SJSA1 (cell line): ENCODE measurements at places on chromosomes 2 and 18.
A peak's percentile ranks its signal among the peaks of the same experiment; 100 is the strongest.

DNA sequence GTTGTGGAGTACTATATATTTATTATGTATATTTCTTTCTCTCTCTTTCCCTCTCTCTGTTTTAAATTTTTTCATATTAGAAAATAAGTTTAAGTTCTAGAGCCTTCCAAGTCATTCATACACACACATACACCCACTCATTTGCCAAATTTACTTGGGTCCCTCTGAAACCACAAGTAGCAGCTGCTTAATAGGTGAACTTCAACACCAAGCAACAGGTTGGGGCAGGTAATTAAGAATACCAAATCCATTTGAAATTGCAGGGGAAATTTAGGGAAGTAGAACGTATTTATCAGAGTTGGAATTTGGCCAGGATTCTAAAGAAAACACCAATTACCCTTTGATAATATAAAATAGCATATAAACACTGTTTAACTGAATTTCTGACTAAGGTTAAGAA lies 75.0 kb upstream of the RBBP8 start:
- H3K4me3 ChIP-seq, result no peak overlapping the region
- no peaks in the 10 kb centered on the region for H3K4me1 ChIP-seq
- peaks cover 9% of the 10 kb centered on the region for H3K27me3 ChIP-seq
- H3K36me3 ChIP-seq, result no peaks in the 10 kb centered on the region
- no peak for DNase-seq

DNA sequence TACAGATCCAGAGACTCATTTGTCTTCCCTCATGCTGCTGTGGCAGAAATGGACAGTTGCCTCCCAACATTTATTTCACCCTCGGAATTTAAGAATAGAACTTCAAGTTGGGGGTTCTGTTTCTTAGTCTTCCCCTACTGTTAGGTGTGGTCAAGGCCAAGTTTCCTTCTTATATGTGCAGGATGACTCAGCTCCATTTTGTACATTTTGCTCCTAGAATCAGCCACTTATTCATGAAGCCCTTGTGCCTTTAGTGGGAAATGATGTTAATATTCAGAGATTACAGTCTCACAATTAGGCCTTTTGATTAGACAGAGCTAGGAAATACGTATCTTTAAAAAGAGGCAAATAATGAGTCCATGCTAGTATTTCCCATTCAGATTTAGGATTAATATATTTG lies 46.2 kb upstream of the ELOA2 start:
- DNase-seq, result no peak
- H3K27ac ChIP-seq, result no peak overlapping the region
- no peaks in the 10 kb centered on the region for H3K4me1 ChIP-seq
- H3K4me3 ChIP-seq, result no peak overlapping the region
- H3K36me3 ChIP-seq, result no peaks in the 10 kb centered on the region

- H3K27me3 ChIP-seq, result 0 out of 2 replicates have a peak, but pooled peaks cover 6% of the 10 kb centered on the region
- H3K27ac ChIP-seq, result no peak overlapping the region
- no peak for DNase-seq
- H3K4me1 ChIP-seq, result no peaks in the 10 kb centered on the region
- no peaks in the 10 kb centered on the region for H3K36me3 ChIP-seq
- H3K4me3 ChIP-seq, result no peak overlapping the region
These were observed 105.6 kb upstream of the CD302 start for GRCh38 chr2:159903443-159904126.

- peak overlapping the region; percentile 69 for H3K27ac ChIP-seq
- H3K36me3 ChIP-seq, result no peaks in the 10 kb centered on the region
- H3K4me3 ChIP-seq, result no peak overlapping the region
- peaks cover 54% of the 10 kb centered on the region for H3K4me1 ChIP-seq
- peak; percentile 76 for DNase-seq
These were observed 105.0 kb upstream of the SMAD7 start for GRCh38 chr18:49055754-49056172.

- no peak for DNase-seq
- no peak overlapping the region for H3K27ac ChIP-seq
- no peak overlapping the region for H3K4me3 ChIP-seq
- H3K36me3 ChIP-seq, result peaks cover 4% of the 10 kb centered on the region
- H3K27me3 ChIP-seq, result no peaks in the 10 kb centered on the region
These were observed 58.8 kb downstream of the MAP4K4 start for GRCh38 chr2:101756266-101756665.

DNA sequence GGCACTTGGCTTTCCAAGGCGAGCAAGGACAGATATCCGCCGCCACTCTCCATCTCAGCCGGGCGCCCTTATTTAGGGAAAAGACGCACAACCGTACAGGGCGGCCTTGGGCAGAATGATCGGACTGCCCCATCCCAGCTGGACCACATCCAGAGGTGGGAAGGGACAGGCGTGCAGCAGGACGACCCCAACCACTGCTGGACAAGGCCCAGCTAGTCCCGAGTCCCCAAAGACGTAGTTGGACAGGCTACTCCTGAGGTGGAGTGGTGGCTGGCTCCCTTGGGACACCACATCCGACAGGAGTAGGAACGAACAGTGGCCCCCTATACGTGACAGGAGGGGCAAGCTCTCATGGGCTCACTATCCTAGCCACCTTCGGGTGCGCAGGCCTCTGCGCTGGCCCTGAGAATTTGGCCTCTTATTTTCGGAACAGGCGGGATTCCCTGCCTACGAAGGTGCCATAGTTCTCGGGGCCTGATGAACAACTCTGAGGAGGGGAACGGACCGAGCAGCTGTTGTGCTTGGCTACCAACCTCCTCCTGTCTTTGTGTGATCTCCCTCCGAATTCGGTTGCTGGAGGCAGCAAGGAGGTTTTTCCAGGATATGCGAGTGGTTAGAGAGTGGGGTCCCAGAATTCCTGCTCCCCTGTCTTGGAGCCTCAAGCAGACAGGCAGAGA lies 2.3 kb downstream of the FEV start:
- no peak for DNase-seq
- peaks cover 7% of the 10 kb centered on the region for H3K4me1 ChIP-seq
- no peaks in the 10 kb centered on the region for H3K36me3 ChIP-seq
- peaks cover 72% of the 10 kb centered on the region for H3K27me3 ChIP-seq

DNA sequence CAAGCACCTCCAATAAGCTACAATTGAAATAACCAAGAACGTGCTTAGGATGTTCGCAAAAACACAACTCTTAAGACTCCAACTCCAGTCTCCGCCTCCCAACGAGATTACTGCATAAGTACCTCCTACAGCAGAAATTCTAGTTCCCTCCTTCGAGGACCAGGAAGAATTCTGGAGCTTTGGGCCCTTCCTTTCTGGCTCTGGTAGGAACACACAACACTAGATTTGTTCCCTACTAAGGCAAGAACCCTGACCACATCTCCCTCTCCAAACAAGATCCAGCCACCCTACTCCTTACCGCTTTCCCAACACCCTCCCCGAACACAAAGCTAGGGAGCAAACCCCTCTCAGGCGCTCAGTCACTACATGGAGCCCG lies 721 bp downstream of the ADAM17 start:
- H3K4me3 ChIP-seq, result peak overlapping the region; percentile 62
- peaks cover 3% of the 10 kb centered on the region; the same call in 1 of the 2 replicates for H3K36me3 ChIP-seq
- peak; percentile 48 for DNase-seq
